CD4-positive, alpha-beta T cell treated with Interleukin-21 for 1 hour (primary cell): ENCODE measurements at places on chromosomes 2 and 18.
A peak's percentile ranks its signal among the peaks of the same experiment; 100 is the strongest.

- DNase-seq = no peak
Measured at GRCh38 chr2:122368576-122369243, 613.3 kb downstream of the TSN start.

DNA sequence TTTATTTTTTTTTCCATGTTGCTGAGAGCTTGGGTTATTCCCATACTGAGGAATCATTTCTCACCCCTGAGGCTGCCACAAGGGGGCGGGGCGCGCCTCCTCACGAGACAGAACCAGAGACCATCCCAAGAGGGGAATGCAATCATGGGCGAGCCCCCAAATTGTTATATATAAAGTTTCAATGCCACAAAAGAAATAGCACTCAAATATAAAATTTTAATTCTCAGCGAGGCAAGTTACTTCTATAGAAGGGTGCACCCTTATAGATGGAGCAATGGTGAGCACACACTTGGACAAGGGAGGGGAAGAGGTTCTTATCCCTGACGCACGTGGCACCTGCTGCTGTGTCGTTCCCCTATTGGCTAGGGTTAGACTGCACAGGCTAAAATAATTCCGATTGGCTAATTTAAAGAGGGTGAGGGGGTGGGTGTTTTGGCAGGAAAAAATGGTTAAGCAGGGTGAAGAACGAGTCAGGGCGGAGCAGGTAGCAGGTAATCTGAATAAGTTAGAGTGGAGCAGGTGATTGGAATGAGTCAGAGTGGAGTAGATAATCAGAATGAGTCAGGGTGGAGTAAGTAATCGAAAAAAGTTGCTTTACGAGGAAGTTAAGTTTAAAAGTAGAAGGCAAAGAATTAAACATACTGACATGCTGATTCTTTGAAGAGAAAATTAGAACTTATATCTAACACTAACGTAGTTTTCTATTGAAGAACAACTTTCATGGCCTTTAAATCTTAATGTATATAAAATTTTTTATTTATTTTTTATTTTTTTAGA lies 177.5 kb downstream of the MTCL1 start:
- DNase-seq = no peak

GRCh38 chr2:172885996-172886395 lies 150.4 kb downstream of the RAPGEF4 start:
- no peak for DNase-seq

GRCh38 chr2:109375656-109376055 lies 238.1 kb downstream of the SEPTIN10 start:
- DNase-seq = no peak

GRCh38 chr2:88018909-88019308 lies 2.6 kb upstream of the RNU2-63P start:
- no peak for DNase-seq

DNA sequence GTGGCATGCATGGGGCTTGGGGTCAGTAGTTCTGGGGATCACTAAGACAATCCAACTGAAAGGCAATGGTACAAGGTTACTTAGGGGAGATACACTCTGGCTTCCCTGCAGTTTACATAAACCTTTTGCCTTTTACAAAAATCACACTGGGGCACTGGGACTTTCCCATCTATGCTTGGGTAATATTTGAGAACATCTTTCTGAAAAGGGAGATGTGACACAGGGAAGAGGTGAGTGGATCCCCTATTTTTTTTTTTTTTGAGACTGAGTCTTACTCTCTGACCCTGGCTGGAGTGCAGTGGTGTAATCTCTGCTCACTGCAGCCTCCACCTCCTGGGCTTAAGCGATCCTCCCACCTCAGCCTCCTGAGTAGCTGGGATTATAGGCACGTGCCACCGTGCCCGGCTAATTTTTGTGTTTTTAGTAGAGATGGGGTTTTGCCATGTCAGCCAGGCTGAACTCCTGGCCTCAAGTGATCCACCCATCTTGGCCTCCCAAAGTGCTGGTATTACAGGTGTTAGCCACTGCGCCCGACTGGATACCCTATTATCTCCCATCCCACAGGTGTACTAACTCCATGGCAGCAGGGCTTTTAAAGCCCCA lies 82.8 kb upstream of the DNMT3A start:
- no peak for DNase-seq

GRCh38 chr2:38131676-38132075 lies 55.7 kb upstream of the CYP1B1 start:
- DNase-seq = no peak

- peak; percentile 30 for DNase-seq
Measured at GRCh38 chr2:19346983-19347618, 11.3 kb downstream of the OSR1 start.

GRCh38 chr18:12306752-12307700 lies 1.0 kb upstream of the TUBB6 start:
- no peak for DNase-seq

DNA sequence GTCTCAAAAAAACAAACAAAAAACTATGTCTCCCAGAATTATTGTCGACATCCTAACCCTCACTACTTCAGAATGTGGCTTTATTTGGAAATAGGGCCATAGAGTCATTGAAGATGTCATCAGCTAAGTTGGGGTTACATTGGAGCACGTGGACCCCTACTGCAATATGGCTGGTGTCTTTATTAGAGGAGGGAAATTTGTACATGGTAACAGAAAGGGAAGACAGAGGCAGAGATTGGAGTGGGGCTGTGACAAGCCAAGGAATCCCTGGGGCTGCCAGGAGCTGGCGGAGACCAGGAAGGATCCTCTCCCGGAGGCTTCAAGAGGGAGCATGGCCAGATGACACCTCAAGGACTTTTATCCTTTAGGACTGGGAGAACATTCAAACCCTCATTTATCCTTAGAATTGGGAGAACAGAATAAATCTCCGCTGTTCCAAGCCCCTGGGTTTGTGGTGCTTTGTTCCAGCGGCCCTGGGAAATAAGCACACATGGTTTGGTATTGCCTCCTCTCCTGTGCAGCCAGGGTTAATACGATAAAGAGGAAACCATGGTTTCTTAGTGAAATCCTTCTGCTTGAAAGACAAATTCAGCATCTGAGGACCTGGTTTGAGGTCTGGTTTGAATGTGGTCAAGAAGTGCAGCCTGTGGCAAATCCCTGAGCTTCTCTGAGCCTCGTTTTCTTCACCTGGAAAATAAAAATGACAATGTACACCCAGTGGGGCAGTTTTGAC lies 184.7 kb downstream of the MYCN start:
- no peak for DNase-seq

DNA sequence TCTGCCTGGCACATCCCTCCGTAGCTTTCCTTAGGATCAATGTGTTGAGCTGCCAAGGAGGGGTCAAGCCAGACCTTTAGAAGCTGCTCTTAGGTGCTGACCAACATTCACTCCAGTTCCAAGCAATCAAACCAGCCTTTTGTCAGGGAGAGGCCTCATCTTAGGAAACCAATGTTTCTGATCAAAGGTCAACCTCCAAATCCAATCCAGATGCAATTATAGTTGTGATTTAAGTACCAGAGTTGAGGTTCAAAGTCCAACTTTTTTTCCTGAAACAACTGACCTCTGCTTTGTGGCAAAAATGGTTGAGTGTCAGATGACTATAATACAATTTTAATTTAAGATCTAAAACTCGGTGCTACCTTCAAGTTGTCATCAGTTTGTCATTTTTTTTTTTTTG lies 303.4 kb downstream of the ALK start:
- DNase-seq = no peak

- no peak for DNase-seq
Measured at GRCh38 chr2:100136310-100136709, 6.1 kb downstream of the AFF3 start.

- DNase-seq = no peak
Measured at GRCh38 chr2:70510313-70510712, 43.3 kb downstream of the TGFA start.

DNA sequence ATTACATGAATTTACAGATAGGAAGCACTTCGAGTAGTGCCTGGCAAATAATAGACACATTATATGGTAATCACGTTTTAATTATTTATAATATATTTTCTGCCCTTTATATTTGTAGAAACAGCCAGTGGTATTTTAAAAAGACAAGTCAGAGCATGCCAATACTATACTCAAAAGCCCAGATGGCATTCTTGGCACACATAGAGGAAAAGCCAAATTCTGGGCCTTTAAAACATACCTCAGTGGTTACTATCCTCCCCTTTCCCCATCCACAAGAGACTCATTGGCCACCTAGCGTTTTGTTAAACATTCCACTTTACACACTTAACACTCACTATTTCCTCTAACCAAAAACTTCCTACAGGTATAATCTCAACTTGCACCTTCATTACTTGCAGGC lies 63.3 kb upstream of the ZNF804A start:
- DNase-seq = no peak
